Activated CD4-positive, alpha-beta memory T cell treated with anti-CD3 and anti-CD28 coated beads for 36 hours (primary cell): ENCODE measurements at places on chromosomes 4 and X.

DNA sequence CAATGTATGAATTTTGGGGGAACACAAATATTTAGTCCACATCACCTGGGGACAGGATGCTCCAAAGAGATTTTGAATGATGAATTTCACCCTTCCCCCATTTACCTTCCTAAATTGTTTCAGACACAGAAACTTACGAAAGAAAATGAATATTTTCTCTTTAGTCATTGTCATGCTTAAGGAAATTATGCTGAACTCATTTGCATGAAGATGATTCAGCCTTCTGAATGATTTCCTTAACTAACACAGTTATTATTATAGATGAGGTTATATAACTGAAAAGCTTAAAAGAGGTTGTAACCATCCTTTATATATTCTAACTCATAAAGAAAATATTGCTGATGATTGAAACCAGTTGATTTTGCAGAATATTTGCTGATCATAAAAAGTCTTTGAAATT is 61.1 kb downstream of the KCNIP4 start:
- no peak for DNase-seq

- no peak for DNase-seq
Measured at GRCh38 chr4:152398060-152398459, 137.8 kb downstream of the FBXW7 start.

- no peak for DNase-seq
Measured at GRCh38 chr4:95263391-95263790, 285.4 kb downstream of the UNC5C start.

- no peak for DNase-seq
Measured at GRCh38 chrX:19122641-19123009, 357 bp upstream of the ADGRG2 start.

- no peak for DNase-seq
Measured at GRCh38 chrX:40809210-40809609, 73.9 kb upstream of the MED14 start.

DNA sequence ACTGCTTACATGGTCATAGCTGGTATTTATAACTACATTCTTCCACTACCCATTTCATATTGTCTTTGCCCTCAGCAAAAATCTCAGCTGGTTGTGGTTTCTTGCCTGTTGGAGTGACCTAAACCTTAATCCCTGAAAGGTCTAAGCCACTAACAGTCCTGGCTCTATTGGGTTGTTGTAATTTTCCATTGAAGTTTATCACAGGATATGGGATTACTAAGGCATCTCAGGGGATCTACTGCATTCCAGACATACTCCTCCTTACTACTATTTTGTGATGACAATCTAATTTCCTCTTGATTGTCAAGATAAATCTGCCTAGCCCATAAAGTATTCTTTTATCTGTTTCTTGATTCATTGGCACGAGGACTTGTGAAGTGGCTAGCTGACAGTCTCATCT is 6.2 kb upstream of the OSTC start:
- DNase-seq: no peak

- no peak for DNase-seq
Measured at GRCh38 chr4:73713650-73714049, 26.7 kb upstream of the CXCL8 start.

DNA sequence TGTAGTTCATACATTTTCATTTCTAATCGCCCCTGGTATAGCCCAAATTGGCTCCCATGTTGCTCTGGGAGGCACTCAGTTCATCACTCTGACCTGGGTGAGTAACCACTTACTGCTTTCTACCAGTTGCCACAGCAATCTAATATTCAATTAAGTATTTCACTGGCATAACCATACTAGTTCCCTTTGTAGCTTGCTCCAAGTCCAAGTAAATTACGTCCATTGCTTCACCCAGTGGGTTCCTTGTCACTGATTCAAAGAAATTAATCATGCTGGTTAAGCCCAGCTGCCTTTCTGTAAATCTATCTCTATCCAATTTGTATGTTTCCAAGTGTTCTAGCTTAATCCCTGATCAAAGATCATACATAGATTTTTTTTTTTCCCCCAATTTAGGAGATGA is 92.0 kb upstream of the CBR4 start:
- no peak for DNase-seq
